Hindlimb muscle (tissue), 1 donor: ENCODE measurements at places on chromosomes 4 and X. TPM values are rescaled to one million over a fixed set of nuclear protein-coding genes. Genes with fewer than 3 reads are reported as not detected.

Gene AMTN
- polyA plus RNA-seq = not detected

Gene GAGE12H
- polyA plus RNA-seq = not detected

Gene AKAP17A
- polyA plus RNA-seq = 37.5 TPM

DNA sequence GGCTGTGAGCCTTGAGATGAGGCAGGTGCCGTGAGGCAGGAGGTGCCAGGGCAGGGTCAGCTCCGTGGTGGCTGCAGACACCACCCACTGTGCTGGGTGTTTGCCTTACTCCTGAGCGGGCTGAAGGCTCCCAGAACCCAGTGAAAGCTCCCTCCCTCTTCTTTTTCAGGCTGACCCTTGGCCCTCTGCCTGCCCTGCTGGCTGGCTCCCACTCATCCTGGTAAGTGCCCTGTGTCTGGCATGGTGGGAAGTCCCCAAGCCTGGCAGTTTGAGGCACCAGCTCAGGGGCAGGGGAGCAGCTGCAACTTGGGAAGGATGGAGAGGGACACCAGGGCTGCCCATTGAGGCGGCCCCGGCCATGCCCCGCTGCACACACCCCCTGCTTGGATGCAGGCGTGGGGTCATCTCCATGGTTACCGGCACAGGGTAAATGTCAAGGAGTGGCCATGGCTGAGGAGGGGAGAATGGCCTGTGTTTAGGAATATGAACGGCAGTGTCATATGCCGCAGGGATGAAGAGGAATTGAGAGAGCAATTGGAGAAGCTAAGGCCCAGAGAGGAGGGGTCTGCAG, 16.8 kb downstream of the SH3BP2 start:
- no peak for DNase-seq

Gene DTHD1
- polyA plus RNA-seq = not detected
